ENCODE measurements at places on chromosomes 2 and 18.

DNA sequence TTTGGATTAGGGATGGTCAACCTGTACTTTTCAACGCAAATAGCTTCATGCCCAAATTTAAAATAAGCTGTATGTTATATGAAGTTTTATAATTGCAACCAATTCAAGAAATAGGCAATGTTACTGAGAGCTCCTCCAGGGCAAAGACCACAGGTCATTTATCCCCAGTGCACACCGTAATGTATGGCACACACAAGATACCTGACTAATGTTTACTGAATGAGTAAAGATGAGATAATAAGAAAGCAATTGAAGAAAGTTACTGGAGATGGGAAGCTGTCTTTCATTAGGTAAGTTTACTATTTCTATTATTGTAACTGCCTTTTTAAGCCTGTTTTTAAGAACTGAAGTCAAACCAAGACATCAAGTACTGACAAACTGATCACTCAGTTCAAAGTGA is 184.5 kb upstream of the VRK2 start:
- peaks cover 12% of the 10 kb centered on the region for H3K4me1 ChIP-seq
- H3K4me3 ChIP-seq, result no peak overlapping the region
- DNase-seq, result no peak
- no peaks in the 10 kb centered on the region for H3K36me3 ChIP-seq

GRCh38 chr18:12811191-12811950 is 72.7 kb downstream of the PTPN2 start:
- peaks cover 25% of the 10 kb centered on the region for H3K36me3 ChIP-seq
- H3K4me3 ChIP-seq, result no peak overlapping the region
- H3K4me1 ChIP-seq, result no peaks in the 10 kb centered on the region
- no peaks in the 10 kb centered on the region for H3K27me3 ChIP-seq
- H3K27ac ChIP-seq, result no peak overlapping the region

DNA sequence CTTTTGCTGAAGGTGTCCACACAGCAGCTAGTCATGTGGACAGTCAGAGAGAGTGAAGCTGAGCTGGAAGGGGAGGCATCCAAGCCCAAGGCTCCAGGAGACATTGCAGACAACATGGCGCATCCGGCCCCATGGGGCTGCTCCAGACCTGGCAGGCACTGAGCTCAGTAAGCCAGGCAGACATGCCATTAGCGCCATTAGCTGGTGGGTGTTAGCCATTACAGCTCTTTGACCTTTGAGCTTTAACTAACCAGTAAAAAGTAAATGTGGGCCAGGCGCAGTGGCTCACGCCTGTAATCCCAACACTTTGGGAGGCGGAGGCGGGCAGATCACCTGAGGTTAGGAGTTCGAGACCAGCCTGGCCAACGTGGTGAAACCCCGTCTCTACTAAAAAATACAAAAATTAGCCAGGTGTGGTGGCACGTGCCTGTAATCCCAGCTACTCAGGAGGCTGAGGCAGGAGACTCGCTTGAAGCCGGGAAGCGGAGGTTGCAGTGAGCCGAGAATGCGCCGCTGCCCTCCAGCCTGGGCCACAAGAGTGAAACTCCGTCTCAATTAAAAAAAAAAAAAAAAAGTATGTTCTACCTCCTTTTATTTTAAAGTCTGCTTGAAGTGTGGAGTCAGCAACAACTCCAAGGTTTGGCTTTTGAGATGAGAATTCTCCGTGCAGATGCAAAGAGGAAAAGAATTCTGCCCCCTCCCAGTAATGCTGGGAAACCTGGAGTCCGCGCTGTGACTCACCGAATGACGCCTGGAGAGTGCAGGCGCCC is 69.4 kb downstream of the TWSG1 start:
- no peaks in the 10 kb centered on the region for H3K27me3 ChIP-seq
- no peak overlapping the region for H3K4me3 ChIP-seq
- no peaks in the 10 kb centered on the region for H3K36me3 ChIP-seq
- H3K27ac ChIP-seq, result no peak overlapping the region

DNA sequence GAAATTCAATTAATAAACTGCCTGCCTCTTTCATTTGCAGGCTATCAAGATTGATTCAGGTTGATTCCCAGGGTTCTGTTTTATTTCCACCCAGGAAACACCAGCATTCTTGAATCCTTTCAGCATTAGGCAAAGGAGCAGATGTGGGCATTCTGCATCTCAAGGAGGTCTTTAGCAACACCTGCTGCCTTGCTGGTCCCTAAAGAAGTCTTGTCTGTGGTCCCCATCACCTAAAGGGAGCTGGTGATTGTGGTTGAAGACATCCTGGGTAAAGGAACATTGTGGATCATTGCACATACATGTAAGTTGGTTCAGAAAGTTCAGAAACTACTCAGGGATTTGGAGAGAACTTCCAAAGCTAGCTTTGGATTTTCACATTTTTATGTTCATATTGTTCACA is 78.3 kb downstream of the EVA1A start:
- H3K27ac ChIP-seq, result no peak overlapping the region
- H3K4me3 ChIP-seq, result no peak overlapping the region

DNA sequence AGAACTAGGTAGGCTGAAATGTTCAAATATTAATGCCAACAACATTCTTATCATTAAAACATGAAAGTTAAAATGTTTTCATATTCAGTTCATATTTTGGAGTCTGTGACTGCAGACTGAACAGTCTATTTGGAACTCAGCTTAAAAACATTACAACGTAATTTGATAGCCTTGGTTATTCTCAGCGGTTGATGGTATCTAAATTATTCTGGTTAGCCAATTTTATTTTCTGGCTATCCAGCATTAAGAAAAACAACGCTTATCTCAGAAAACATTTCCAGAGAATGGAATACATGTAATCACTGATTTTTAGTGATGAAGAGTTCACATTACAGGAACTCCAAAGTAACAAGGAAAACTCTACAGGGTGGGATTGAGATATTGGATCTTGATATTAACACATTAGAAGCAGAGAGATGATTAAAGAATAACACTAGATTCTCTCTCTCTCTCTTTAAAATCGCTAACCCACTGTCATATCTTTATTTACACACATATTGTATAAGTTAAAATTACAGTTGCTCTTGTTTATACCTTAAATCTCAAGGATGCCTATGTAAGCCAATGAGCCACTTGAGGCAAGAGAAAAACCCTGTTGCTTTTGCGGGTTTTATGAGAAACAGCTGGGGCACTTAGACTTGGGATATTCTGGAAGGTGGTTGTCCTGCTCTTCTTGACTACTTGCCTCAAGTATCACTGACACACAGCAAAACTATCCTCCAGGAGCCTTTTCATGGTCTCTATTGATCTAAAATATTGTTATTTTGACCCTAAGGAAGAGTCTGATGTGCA is 84.9 kb downstream of the ICOS start:
- no peak overlapping the region for H3K27ac ChIP-seq
- peaks cover 7% of the 10 kb centered on the region for H3K4me1 ChIP-seq
- peaks cover 43% of the 10 kb centered on the region for H3K27me3 ChIP-seq
- no peak for DNase-seq

DNA sequence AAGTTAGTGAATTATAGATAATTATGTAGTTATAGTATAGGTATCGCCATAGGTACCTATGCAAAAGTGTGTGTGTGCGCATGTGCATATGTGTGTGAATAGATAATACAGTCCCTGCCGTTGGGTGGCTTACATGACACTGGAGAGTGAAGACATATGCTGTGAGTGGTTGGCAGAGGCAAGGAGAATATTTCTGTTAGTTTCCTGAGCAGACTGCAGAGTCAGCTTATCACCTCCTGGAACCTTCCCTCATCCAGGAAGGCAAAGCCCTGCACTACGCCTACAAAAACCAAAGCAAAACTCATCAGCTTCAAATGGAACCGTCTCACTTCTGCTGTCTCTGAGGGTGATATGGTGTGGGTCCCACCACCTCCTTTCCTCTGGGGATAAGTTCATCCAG is 181.9 kb downstream of the LRRTM1 start:
- H3K4me3 ChIP-seq, result no peak overlapping the region
- H3K36me3 ChIP-seq, result no peaks in the 10 kb centered on the region
- no peaks in the 10 kb centered on the region for H3K27me3 ChIP-seq

- no peak overlapping the region for H3K4me3 ChIP-seq
- H3K27me3 ChIP-seq, result no peaks in the 10 kb centered on the region
These were observed 57.6 kb upstream of the CABLES1 start for GRCh38 chr18:23077493-23078256.

Data from Calu3 (cell line).